ENCODE measurements at places on chromosomes 13 and 19.

GRCh38 chr13:113775451-113776145 lies 16.6 kb downstream of the TMEM255B start:
- DNase-seq: no peak

- DNase-seq: no peak
These were observed 29.1 kb downstream of the CATSPERD start for GRCh38 chr19:5749505-5749904.

GRCh38 chr19:4575267-4576015 lies 16.0 kb upstream of the SEMA6B start:
- DNase-seq: no peak

DNA sequence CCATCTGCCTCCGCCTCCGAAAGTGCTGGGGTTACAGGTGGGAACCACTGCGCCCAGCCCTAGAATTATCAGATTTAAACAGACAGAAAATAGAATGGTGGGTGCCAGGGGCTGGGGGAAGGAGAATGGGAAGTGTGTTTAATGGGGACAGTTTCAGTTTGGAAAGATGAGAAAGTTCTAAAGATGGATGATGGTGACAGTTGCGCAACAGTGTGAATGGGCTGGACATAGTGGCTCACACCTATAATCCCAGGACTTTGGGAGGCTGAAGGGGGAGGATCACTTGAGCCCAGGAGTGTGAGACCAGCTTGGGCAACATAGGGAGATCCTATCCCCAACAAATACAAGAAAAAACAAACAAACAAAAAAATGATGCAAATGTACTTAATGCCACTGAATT lies 15.9 kb downstream of the KANK2 start:
- DNase-seq: no peak

GRCh38 chr19:39500543-39500942 lies 1.8 kb downstream of the DLL3 start:
- no peak for DNase-seq

- DNase-seq: no peak
These were observed 15.1 kb upstream of the CEACAM4 start for GRCh38 chr19:41641879-41642485.

DNA sequence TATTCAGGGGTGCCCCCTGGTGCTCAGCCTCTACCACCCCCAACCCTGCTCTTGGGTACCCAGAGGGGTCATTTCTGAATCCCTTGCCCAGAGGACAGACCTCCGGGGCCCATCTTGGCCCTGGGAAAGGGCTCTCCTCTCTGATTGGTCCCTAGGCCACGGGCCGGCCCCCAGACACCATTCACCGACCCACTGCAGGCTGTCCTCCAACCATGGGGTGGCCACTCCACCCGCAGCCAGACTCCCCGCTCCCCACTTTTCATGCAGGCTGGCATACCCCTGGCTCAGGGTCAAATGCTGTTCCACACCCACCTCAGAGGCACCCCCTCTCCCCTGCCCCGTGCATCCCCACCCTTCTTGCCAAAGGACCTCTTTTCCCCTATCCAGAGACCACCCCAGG lies 14.8 kb downstream of the SMIM24 start:
- DNase-seq: no peak
